NCI-H1436 treated with DMSO at 0.1 percent for 48 hours (cell line): ENCODE measurements at places on chromosomes 7 and 10.

GRCh38 chr7:51680594-51681399 lies 364.2 kb upstream of the COBL start:
- DNase-seq, result no peak

DNA sequence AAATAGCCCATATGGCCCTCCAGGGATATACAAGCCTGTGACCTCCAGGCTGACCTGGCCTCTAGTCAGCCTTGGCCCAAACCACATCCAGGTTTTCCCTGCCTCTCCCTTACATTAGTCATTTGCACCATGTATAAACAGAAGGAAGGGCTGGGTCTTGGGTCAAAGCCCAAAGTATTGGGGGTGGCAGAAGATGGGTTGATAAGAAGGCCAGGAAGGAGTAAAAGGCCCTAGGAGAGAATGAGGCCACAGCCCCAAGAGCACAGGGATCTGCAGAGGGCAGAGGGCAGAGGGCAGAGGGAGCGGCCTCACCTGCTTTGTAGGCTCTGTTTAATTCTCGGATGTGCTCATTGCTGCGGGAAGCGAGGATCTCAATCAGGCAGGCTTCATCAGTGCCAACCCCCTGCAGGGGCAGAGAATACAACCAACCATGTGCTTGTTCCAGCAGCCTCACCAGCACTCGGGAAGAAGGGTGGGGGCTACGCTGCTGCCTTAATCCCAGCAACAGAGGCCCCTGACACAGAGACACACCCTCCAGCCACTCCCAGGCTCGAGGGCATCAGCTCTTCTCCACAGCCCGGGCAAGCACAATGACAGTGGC lies 31.3 kb downstream of the PLAC9 start:
- no peak for DNase-seq

DNA sequence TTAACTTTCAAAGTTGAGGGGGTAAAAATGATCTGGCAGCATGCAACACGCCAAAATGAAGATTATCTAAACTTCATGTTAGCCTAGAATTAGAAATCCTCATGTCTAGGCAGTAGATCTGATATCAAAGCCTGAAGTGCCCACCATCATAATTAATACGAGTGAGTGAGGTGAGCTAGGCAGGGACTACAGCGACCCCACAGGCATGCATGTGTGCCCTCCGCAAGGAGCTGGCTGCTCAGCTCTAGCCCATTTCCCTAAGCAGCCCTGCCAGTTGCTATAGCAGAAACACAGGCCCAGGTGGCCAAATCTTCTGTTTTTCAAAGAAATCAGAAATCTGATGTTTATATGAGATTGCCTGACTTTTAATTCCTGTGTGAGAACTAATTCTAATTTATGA lies 93.1 kb upstream of the IFRD1 start:
- DNase-seq, result no peak

- DNase-seq, result no peak
Measured at GRCh38 chr7:106807474-106807873, 57.6 kb upstream of the PIK3CG start.

DNA sequence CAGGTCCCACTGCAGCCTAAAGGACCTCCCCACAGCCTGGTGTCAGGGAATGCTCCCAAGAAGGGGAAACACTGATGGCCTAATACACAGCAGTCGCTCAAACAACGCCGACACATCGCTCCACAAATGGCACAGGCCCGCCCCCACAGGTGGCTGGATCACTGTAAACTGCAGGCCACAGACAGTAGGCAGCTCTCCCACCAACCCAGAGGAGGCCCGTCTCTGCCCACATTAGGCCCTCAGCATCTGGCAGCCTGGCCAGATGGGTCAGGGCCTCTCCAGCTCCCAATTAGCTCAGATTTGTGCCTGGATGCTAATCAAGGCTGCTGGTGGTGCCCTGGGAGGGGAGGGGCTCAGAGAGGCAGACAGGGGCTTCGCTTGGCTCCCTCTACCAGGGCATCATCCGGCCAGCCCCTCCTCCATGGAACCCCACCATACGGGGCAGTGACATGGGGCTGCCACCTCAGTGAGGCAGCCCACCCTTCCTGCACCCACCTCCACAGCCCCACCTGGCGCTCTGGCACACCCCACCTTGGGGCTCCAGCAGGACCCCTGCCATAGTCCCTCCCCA lies 42.7 kb downstream of the CAMK2B start:
- no peak for DNase-seq

DNA sequence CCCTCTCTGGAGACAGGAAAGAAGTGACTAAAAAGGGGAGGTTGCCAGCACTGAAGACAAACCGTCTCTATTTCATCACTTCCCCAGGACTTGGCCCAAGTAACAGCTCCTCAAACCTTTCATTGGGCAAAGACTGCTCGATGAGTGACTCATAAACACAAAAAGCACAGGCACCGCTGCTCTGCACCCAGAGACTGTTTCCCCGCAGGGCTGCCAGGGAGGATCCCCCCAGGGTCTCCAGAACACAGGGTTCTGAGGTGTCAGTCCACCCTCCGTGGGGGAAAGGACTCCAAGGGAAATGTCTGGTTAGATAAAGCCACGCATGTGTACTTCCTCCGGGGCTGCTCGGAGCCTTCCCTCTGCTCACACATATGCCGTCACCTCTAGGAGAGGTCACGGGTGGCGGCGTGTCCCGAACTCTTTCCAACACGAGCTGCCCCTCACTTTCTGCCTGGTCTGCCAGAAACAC lies 59.9 kb downstream of the INSIG1 start:
- DNase-seq, result no peak

GRCh38 chr10:25614652-25615051 lies 319.4 kb upstream of the MYO3A start:
- DNase-seq, result no peak

GRCh38 chr10:42864575-42864974 lies 82.0 kb downstream of the BMS1 start:
- no peak for DNase-seq

GRCh38 chr10:100103581-100103980 lies 21.9 kb upstream of the CPN1 start:
- no peak for DNase-seq

DNA sequence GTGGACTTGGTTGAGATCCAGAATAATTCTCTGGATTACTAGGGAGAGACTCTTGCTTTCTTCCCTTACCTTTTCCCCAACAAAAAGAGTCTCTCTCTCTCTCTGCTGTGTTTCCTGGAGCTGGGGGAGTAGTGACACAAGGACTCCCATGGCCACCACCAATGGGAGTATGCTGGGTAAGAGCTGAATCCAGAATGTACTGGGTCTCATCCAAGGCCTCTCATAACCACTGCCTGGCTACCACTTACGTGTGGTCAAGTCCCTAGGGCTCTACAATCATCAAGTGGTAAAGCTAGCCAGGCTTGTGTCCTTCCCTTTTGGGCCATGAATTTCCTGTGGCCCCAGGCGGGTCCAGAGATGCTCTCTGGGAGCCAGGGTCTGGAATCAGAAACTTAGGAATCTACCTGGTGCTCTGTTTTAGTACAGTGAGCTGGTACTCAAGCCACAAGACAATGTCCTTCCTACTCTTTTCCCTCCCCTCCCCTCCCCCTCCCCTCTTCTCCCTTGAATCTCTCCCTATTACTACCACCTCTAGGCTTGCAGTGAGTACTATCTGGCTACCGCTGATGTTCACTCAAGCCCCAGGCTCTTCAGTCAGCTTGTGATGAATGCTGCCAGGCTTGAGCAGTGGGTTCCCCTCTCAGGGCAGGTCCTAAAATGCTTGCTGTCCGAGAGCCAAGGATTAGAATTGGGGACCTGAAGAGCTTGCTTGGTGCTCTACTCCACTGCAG lies 196.6 kb downstream of the BBS9 start:
- no peak for DNase-seq

GRCh38 chr7:44158873-44159631 lies 17.9 kb upstream of the MYL7 start:
- DNase-seq, result no peak

DNA sequence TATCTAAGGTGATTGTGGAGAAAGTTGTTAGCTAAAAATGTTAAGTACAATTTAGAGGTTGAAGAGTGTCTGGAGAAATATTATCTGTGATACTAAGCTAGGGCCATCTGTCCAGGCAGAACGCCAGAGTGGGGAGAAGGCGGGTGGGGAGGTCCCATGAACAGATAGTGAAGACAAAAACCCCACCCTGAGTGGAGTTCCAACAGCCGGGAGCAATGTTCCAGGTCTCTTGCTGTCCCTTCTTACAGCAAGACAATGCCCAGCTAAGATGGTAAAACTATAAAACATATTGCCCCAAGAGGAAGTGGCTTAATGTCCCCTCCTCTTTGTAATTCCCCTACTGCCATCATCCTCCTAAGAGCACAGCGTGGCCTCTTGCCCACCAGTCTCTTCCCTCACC lies 10.4 kb upstream of the IL15RA start:
- no peak for DNase-seq

DNA sequence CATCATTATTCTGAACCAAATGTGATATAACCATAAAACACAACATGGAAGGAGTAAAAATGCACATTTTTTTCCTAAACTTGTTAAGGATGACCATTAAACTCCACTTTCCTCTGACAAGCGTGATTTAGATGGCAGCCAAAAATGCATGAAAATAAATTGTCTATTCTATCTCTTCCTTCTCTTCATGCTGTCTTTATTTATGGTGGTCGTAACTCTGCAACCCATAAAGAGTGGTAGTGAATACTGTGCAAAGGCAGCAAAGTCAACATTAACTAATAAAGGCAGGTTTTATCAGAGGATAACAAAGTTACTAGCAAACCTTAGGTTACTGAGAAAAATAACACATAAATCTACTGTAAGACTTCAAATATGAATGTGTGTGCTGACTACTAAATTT lies 106.6 kb downstream of the TPK1 start:
- DNase-seq, result no peak

- DNase-seq, result no peak
Measured at GRCh38 chr10:23754179-23754578, 315.3 kb downstream of the OTUD1 start.

DNA sequence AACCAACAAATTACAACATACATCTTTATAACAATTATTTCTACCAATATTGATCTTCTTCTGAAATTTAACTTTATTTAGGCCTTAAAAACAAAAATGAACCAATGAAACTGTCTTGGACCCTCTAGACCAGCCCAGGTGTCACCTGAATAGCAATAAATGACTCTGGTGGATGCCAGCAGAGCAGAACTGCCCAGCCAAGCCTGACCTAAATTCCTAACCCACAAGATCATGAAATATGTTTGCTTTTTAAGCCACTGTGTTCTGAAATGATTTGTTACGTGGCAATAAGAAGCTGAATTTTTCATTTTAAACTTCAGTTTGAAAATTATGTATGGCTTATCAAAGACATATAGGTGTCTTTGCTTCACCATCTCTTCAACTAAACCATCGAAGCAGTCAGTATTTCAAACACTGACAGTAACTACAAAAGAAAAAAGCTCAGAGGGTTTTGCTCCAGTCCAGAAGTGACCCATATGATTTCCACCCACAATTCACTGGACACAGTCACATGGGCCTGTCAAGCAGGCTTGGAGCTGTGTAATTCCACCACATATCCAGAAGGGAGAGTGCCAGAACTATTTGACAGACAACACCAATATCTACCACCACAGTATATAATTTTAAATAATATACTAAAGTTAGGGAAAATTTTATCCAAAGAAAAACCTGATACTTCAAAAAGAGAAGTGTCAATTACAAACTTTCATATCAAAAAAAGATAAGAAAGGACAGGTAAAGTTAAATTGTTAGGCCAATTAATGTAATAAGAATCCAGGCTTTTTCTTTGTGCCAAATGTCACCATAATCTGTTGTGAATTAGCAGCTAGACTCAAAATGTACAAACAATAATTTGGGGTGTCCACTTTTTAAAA lies 94.5 kb downstream of the KMT2C start:
- DNase-seq, result no peak

DNA sequence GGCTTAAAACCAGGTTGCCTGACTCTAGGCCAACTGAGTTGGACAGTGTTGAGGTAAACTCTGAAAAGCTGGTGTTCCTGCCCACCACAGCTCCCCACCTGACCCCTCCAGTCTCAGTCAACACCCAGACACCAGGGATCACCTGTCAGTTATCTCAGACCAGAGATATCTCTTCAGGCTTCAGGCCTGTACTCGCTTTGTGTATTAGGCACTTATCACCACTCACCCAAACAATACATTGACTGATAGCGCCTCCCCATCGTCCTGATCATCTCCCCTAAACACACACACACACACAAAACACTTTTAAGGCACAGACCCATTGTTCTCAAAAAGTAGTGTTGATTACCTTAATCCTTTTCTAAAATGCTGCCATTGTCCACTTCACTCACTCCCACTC lies 111.5 kb downstream of the PLCE1 start:
- DNase-seq, result no peak

- DNase-seq, result no peak
Measured at GRCh38 chr7:140326116-140326928, 72.0 kb downstream of the SLC37A3 start.

DNA sequence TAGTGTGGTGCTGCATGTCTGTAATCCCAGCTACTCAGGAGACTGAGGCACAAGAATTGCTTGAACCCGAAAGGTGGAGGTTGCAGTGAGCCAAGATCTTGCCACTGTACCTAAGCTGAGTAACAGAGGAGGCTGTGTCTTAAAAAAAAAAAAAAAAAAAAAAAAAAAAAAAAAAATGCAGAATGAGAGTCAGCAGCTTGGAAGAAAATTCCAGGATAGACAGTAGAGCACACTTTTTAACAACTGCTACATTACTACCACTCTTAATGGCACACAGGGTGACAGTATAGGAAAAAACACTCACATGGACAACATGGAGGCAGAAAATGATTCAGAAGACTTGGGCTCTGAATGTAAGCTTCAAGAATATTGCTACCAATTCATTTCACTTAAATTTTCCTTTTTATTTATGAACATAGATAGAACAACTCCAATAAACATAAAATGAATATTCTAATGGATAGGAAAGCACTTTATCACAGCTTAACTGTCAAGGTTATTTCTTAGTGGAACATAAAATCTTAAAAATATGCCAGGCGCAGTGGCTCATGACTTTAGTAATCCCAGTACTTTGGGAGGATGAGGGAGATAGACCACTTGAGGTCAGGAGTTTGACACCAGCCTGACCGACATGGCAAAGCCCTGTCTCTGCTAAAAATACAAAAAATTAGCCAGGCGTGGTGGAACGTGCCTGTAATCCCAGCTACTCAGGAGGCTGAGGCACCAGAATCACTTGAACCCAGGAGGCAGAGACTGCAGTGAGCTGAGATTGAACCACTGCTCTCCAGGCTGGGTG lies 31.5 kb downstream of the CHCHD3 start:
- DNase-seq, result no peak

DNA sequence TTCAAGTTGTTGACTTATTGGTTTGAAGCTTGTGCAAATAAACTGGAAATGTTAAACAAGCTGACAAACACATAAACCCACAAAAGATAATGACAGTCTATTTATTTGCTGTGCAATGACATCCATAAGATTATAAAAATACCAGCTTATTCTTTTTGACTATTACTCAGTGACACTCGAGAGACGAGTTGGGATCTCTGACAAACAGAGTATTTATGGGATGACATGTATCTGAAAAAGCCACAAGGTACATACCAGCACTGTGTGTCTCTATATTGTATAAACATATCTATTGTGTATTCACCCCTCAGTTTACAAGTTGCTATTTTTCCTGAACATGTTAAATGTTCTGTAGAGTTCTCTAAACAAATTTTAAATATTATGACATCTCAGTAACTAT lies 88.9 kb downstream of the CHRM2 start:
- DNase-seq, result no peak
